ENCODE measurements at places on chromosomes 3 and 15.

- no peak for DNase-seq
These were observed 67.8 kb upstream of the SLC24A5 start for GRCh38 chr15:48052946-48053345.

- no peak for DNase-seq
These were observed 85.4 kb downstream of the EPHB1 start for GRCh38 chr3:134880431-134880830.

DNA sequence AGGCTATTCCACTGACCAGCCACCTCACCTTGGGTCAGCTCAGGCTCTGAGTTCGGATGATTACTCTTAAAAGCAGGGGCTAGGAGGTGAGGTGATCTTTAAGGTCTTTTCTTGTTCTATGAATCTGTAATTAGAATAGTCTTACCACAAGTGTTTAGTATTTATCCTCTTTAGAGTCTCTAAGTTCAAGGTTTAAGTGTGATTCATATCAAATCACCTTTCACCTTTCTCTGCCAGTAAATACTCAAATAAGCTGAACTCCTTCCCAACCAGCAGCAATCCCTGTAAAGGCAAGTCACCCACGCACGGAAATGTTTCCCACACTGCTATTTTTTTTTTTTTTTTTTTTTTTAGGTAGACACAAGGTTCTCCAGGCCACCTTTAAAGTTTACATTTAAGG, 14.5 kb upstream of the TMEM44 start:
- no peak for DNase-seq

- no peak for DNase-seq
These were observed 49.5 kb downstream of the CYP11A1 start for GRCh38 chr15:74317820-74318375.

- DNase-seq, result no peak
These were observed 150.2 kb upstream of the MLF1 start for GRCh38 chr3:158420654-158421396.

DNA sequence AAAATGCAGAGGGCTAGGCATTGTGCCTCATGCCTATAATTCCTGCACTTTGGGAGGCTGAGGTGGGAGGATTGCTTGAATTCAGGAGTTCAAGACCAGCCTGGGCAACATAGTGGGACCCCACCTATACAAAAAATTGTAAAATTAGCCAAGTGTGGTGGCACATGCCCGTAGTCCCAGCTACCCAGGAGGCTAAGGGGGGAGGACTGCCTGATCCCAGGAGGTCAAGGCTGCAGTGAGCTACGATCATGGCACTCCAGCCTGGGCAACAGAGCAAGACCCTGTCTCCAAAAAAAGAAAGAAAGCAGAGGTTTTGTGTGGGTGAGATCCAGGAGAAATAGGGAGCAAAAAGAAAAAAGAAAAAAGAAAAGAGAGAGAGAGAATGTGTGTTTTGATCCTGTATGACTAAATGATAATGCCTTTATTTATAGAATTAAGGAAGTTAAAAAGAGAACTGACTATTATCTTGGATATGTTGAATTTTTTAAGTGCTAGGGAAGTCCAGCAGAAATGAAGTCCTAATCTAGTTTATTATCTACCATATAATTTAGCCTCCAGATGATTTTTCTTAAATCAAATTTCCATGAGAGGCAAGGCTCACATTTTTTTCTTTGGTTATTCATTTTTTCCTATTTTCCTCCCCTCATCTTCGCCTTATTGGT, 4.8 kb downstream of the TTBK2 start:
- DNase-seq, result no peak

- DNase-seq, result no peak
These were observed 375.3 kb downstream of the LPP start for GRCh38 chr3:188529228-188529627.

DNA sequence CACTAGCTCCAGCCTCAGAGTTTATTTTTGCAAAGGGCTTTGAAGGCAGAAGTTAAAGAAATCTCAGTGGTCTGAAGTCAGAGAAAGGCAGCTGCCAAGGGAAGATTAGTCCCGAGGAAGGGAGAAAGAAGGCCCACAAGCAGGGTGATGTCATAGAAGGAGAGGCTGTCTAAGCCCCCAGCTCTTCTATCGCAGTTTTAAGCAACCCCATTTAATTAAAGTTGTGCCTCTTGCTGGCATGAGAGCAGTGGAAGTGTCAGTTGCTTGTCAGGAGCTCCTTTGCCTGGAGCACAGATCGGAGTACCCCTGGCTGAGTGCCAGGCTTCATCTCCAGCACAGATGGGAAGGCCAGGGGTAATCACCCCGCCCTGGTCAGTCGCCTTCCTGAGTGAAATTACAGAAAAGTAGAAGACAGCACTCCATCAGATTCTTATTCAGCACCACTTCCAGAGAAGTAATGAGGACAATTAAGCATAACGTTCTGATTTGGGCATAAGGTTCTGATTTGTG, 530.7 kb downstream of the EPHB1 start:
- no peak for DNase-seq

GRCh38 chr3:150062492-150062891, 91.8 kb upstream of the PFN2 start:
- no peak for DNase-seq

GRCh38 chr3:163422671-163423070, 1655.6 kb downstream of the SI start:
- no peak for DNase-seq

- no peak for DNase-seq
These were observed 231.3 kb downstream of the KLF13 start for GRCh38 chr15:31557899-31558298.

DNA sequence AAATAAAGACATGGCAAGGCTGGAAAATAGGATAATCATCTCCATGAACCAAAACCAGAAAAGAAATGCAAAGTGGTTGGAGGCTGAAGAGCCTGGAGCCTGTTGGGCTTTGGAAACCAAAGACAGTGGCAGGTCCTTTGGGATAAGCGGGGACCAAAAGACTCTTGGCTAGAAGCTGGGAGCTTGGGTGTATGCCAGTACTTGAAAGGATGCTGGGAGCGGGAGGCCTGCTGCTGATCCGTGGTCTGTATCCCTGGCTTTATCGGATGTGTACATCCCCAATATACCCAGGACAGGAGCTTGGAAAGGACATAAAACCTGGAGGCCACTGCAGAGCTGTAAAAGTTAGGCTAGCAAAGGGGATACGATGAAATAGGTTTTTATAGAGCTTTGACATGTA, 1.3 kb upstream of the CHRNB4 start:
- no peak for DNase-seq

DNA sequence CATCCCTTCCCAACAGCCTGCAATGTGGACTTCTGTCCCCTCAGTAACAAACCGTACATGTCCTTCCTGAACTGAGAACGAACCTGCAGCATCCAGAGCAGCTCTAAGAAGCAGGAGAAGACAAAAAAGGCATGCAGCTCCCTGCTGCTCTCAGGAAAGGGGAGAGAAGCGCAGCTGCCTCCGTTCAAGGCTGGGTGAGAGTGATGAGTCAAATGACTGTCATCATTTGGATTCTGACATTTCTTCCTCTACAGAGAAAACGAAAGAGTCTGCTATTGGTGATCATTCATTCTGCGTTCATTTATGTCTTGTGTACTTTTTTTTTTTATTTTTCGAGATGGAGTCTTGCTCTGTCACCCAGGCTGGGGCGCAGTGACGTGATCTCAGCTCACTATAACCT, 677.8 kb downstream of the FHIT start:
- DNase-seq, result no peak

DNA sequence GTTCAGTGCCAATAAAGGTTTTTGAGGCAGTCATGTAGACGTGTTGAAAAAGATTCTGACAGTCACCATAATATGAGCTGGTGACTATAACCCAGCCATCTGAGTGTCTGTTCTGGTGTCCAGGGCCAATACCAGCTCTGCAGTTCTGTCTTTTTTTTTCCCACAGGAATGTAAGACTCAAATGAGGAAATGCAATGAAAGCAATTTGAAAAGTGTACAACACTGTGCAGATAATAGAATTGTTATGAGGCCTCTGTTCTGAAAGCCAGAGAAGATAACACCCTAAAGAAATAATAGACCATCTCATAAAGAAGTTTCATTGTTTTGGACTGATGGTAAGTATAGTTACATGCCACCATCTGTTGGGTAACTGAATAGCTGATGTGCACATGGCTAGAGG, 57.1 kb downstream of the CLDN1 start:
- no peak for DNase-seq

DNA sequence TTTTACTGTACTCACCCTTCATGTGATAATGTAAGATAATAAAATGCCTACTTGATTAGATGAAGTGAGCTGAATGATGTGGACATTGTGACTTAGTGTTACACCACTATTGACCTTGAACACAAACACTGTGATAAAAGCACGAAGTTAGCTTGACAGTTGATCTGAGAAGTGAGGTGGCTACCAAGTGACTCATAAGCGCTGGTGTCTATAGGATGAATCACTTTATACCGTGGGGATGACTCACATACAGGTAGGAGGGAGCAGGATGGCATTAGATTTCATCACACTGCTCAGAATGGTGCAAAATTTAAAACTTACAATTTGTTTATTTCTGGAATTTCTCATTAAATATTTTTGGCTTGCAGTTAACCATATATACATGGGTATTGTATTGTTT, 174.7 kb upstream of the CNTN3 start:
- no peak for DNase-seq

- DNase-seq, result peak; percentile 49
These were observed 17.3 kb downstream of the C3orf18 start for GRCh38 chr3:50550079-50550736.

DNA sequence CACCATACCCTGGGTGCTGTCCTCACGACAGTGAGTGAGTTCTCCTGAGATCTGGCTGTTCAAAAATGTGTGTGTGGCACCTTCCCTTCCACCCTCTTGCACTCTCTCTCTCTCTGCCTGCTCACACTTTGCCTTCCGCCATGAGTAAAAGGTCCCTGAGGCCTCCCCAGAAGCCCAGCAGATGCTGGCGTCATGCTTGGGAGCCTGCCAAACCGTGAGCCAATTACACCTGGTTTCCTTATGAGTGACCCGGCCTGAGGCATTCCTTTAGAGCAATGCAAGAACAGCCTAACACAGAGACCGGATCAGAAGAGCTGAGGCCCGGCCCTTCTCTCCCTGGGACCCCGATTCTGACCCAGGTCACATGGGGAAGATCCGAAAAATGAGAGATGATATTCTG, 15.4 kb downstream of the TMEM44 start:
- DNase-seq, result no peak

DNA sequence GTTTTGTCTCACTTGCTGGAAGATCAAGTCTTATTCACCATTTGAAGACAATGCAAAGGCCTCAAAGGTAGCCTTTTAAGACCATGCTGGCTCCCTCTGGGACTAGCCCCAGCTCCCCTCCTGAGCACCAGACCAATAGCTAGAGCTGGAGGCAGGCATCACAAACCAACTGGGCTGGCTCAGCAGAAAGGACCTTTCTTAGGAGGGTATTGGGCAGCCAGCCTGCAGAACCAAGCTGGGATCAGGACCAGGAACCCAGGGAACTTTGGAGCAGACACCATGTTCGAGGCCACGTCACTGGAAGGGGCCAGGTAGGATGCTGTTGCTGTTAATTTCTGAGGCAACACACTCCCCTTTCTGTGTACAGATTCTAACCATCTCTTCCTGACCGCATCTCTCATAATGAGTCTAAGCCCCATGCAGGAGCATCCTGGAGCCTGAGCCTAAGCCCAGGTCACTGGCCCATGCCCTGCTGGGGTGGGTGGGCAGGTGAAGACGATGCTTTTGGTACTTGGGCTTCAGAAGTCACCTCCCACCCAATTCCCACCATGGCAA, 81.4 kb upstream of the KLF13 start:
- no peak for DNase-seq

DNA sequence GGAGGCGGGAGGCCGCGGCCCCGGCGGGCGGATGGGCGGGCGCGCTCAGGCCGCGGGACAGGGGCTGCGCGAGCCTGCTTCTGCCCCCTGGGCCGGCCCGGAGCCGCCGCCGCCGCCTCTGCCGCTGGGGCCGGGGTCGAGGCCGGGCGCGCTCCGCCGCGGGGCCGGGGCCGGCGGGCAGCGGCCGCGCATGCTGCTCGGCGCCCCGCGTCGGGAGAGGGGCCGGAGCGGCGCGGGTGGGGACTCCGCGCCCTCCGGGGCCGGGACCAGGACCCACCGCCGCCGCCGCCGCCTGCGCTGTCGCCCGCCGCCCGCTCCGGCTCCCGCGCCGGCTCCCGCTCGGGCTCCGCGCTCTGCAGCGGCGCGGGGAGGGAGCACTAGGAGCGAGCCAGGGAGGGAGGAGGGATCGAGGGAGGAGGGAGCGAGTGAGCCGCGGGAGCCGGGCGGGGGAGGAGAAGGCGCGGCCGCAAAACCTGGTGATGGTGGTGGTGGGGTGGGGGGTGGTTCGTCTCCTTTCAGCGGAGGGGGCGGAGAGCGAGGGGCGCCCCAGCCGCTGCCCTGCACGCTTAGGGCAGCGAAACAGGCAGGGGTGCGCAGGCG, at the start of gene LINGO1:
LINGO1 (minus strand) TSS at position 379 of the 600 bp plus-strand sequence. CDS start 597 bp downstream, outside the sequence.
- no peak for DNase-seq

GRCh38 chr15:65828585-65828984, 36.5 kb upstream of the DENND4A start:
- peak; percentile 43 for DNase-seq

- DNase-seq, result no peak
These were observed 178.1 kb downstream of the RORA start for GRCh38 chr15:61050844-61051568.

GRCh38 chr15:40952901-40953712, at the start of gene CHAC1:
Gene CHAC1 (plus strand): TSS chr15:40953471. CDS start chr15:40953584, 113 bp downstream.
- peak; percentile 94 for DNase-seq

DNA sequence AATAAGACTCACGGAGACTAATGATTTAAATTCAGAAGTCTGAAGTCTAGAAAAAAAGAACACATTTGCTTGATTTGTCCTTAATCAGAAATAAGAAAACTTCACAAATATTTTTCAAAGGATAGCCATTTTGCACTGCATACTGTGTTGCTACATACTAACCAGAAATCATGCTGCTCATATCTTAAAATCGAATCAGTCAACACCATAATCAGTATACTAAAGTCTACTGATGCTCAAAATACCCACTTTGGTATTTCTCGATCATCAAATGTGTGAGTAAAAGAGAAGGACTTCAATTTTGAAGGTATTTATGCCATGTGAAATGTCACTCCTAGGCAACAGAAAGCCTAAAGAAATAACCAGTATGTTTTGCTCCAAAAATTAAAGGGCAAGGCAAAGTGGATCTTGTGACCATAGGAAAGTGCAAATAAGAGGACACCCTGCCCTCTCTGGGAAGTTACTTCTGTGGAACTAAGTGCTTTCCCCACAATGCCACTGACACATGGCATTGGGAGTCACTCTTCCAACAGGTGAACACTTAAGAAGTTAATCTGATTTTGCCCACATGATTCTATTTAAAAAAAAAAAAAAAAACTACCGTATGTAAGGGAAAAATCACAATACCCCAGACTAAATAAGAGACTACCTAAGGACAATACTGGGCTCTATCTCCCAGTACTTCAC, 2.7 kb downstream of the LRIG1 start:
- DNase-seq, result no peak

Measured in effector CD4-positive, alpha-beta T cell (primary cell).